ENCODE measurements at places on chromosomes 5 and 9.

GRCh38 chr5:69295088-69295754 is 37.4 kb downstream of the CCDC125 start:
- no peak for DNase-seq

DNA sequence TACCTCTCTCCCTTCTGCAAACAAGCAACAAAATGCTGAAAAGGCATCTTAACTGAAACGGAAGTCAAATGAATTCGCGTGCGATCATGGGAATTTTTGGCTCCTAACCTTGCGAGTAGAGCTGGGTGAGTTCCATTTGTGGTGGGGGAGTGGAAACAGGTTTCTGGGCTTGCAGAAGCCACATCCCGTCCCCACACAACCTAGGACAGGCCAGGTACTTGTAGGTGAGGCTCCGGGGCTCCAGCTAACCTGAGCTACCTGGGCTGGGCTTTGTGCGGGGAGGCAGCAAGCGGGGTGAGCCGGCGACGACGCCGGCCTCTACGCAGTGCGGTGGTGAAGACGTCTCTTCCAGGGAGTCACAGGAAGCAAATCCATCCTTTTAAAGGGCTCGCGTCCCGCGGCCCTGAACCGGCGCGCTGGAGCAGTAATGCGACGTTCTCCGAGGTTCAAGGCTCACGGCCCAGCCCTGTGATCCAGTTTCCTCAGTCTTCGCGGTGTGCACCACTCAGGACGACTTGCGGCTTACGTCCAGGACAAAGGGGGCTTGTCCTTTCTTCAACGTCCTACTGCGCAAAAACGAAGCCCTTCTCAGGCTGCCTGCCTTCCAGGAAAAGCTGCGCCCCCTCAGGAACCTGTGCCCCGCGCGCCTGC is 567 bp upstream of the SPIN1 start:
- peak; percentile 31 for DNase-seq

GRCh38 chr5:102628441-102629175 is 126.5 kb upstream of the PAM start:
- no peak for DNase-seq

GRCh38 chr5:57595523-57595991 is 112.9 kb upstream of the ACTBL2 start:
- no peak for DNase-seq

DNA sequence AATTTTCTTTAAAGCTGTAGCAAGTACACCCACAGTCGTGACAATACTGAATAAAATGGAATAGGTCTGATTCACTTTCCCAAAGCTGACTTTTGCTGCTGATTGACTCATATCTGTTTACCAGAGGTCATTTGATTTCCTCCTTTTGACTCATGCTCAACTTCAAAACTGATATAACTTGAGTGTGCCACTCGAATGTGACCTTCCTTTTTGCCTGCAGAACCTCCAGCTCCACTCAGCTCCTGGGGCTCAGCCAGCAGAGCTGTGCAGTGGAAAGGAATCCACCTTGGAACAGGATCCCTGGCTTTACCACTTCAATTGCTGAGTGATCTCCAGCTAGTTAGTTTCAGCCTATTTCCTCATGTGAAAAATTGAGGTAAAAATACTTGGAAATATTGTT is 84.1 kb downstream of the FEM1C start:
- DNase-seq = no peak

- DNase-seq = no peak
Measured at GRCh38 chr5:58011301-58011700, 448.6 kb downstream of the PLK2 start.

DNA sequence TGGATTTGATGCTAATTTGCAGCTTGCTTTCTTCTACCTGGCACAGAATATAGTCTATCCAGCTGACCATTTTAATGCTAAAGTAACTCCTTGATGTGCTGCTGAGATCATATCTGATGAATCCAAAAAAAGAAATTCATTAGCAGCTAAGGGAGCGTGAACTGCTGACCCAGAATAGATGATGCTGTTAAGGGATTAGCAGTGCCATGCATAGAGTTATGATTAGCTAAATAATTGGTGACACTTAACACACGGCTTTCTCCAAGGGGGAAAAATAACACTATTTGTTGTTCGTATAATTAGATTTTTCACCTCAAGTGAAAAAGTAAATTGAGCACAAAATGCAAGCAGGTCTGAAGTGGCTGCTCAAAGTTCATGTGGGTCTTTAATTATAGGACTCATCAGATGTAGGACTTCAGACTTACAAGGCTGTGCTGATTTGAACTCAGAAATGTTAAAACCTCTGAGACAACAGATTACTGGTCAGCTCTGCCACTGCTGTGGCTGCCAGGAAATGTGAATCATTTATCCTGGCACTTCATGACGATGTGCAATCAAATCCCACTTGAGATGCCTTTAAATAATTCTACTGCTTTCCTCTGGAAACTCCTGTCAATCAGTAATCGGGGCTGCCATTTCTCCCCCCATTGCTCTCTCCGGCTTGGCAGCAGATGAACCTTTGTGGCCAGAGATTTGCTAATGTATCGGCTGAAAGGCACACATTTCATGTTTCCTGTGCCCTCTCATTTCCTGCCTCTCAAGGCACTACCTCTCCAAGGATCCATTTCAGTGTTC is 291.6 kb upstream of the C9orf72 start:
- DNase-seq = no peak

DNA sequence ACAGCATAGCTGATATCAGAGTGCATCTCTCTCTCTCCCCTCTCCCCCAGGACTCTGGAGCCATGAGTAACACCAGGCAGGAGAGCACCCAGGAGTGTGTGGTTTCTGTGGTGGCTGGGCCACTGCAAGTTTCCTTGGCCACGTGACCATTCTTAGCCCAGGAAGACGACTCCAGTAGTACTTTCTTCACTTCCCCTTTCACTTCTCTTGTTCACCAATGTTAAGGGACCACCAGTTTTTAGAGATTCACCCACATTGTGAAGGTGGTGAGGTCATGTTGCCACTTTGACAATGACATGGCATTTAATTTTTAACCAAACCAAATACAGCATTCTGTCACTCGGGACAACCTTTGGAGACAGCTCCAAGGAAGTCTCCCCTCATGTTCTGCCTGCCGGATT is 17.9 kb upstream of the DAPK1 start:
- DNase-seq = no peak

- DNase-seq = no peak
Measured at GRCh38 chr5:131671409-131671808, 36.4 kb upstream of the RAPGEF6 start.

- DNase-seq = no peak
Measured at GRCh38 chr9:11275158-11275695, 662.4 kb upstream of the PTPRD start.

DNA sequence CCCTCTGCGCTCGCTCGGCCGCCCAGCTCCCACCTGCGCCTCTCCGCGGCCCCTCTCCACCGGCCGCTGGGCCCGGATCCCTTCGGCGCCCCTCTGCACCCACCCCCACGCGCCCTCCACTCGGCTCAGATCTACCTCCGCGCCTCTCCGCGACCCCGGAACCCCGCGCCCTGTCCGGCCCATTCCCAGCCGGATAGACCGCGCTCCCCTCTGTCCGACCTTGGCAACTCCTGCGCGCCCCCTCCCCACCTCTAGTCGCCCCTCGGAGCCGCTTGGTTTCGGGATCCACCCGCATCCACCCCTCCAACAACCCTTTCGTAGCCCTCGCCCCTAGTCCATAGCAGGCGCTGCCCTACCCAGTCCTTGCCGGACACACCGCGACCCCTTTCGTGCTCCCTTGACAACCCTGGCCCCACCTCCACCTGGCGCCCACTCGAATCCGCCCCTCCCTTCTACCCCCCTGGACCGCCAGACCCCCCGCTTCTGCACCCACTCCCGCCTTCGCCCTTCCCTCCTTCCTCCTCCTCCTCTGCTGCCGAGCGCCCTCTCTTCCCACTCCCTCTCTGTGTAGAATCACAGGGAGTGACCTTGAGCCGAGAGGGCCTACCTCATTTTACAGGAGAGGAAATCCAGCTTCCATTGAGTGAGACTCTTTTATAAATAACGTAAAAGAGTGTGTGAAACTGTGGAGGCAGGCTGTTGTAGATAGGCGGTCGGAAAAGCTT is 525 bp upstream of the AK3 start:
- no peak for DNase-seq

GRCh38 chr9:131873335-131873734 is 133.5 kb upstream of the RAPGEF1 start:
- DNase-seq = no peak

DNA sequence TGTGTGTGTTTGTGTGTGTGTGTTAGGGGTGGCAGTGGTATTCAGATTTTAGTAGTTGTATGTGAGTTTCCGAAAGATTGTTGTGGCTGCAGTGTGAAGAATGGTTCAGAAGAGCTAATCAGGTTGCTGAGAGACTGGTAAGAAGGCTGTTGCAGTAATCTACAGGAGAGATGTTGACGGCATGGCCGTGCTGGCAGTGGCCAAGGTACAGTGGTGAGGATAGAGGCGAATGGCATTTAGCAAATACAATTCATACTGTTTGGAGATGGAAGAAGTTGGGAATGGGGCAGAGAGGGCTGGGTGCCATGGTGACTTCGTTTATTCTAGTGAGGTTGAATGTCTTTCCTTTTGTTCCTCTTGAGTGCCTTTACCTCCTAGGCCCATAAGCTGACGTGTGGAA is 77.5 kb upstream of the SPATA31D4 start:
- DNase-seq = no peak

GRCh38 chr9:33750307-33750838 is 45.0 kb upstream of the PRSS3 start:
- DNase-seq = no peak

- DNase-seq = no peak
Measured at GRCh38 chr5:73592551-73592950, 27.0 kb downstream of the UTP15 start.

- DNase-seq = no peak
Measured at GRCh38 chr9:138112791-138113600, 235.4 kb downstream of the CACNA1B start.

GRCh38 chr9:33264003-33264472 is 470 bp downstream of the BAG1 start:
- peak; percentile 32 for DNase-seq

All from effector CD8-positive, alpha-beta T cell (primary cell).